ENCODE measurements at places on chromosomes 13 and 19.
A peak's percentile ranks its signal among the peaks of the same experiment; 100 is the strongest.

DNA sequence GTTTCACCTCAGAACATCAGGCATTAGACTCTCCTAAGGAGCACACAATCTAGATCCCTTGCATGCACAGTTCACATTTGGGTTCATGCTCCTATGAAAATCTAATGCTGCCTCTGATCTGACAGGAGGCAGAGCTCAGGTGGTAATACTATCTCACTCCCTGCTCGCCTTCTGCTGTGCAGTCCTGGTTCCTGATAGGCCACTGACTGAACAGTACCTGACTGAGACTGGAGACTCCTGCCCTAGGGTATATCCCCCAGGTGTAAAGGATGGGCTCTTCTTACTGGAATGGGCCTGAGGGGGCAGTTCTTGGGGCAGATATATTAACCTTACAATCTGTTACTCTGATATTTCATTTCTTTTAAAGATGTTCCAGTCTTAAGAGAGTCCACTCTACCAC is 6.3 kb downstream of the OBI1 start:
- DNase-seq: no peak

DNA sequence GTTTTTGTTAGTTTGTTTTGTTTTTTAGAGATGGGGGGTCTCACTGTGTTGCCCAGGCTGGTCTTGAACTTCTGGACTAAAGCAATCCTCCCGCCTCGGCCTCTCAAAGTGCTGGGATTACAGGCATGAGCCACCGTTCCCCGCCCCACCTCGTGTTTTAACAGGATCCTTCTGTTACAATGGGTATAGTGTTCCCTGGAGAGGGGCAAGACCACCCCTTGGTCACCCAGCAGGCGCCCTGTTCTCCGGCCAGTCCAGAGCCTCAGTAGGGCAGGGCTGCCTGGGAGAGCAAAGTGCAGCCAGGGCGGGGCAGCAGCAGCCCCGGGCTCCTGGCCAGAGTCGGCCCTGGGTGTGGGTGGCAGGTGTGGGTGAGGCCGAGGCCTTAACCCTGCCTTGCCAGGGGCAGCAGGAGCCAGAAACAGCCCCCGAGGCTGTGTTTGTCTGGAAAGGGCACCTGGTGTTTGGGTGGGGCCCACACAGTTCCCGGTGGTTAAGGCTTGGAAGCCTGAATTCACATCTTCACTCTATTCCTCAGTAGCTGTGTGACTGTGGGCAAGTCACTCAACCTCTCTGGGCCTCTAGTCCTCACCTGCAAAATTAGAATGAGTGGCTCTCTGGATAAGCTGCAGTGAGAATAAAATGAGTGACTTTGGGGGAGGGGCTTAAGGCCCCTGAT is 7.2 kb downstream of the VASP start:
- DNase-seq: no peak

DNA sequence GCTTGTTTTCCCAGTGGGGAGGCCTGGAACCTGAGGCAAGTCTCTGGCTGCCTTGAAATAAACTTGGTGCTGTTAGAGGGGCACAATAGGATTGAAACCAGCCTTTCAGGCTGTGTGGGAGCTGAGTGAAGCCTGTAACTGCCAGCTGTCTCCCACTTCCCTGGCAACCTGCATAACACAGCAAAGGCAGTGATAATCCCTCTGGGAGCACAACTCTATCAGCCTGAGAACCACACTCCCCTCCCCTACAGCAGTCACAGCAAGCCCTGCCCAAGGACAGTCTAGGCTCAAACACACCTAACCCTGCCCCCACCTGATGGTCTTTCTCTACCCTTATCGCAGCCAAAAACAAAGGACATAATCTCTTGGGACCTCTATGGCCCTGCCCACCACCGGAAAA is 683.8 kb upstream of the ATXN8OS start:
- no peak for DNase-seq

GRCh38 chr13:111033172-111034130 is 81.7 kb upstream of the ARHGEF7 start:
- DNase-seq: no peak

DNA sequence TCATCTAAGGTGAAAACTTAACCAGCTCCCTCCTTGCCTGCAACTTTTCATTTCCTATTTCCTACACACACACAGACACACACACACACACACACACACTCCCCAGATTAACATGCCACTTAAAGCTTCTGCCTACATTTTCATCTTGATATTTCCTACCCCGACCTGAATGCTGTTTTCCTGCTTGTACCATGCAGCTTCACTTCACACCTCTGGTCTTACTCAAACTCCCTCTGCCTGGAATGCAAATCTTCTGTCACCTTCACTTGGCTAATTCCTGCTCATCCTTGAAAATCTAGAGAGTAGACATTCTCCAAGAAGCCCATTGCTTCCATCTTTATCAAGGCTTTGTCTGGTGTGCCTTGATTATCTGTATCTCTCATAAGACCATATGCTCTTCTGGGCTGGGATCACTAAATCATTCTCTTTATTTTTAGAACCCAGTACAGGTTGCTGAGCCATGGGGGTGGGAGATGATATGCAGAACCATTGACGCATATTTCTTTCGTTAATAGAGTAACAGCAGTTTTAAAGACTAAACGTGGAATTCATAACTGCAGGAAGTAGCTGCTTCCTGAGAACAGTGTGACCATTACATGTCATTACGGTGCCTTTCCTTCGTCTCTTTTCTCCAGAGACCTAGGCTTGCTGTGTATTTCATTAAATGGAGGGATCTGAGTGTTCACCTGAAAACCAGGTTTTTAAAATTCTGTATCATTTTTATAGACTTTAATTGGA is 37.7 kb downstream of the CNMD start:
- no peak for DNase-seq

DNA sequence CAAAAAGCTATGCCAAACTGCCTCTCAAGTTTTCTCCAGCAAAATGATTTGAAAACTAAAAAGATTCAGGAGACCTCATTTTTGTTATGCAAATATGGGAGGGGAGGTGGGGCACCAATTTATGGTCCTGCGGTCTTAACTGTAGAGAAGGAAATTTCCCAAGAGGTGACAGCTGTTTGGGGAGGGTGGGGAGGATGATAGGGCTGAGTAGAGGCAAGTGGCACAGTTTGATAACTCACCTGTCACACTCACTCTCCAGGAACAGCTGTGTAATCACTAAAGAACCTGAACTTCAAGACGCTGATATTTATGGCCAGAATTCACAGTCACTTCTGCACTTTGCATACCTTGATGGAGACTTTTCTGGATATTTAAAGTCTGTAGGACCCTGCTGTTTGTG is 232.9 kb upstream of the STARD13 start:
- no peak for DNase-seq

DNA sequence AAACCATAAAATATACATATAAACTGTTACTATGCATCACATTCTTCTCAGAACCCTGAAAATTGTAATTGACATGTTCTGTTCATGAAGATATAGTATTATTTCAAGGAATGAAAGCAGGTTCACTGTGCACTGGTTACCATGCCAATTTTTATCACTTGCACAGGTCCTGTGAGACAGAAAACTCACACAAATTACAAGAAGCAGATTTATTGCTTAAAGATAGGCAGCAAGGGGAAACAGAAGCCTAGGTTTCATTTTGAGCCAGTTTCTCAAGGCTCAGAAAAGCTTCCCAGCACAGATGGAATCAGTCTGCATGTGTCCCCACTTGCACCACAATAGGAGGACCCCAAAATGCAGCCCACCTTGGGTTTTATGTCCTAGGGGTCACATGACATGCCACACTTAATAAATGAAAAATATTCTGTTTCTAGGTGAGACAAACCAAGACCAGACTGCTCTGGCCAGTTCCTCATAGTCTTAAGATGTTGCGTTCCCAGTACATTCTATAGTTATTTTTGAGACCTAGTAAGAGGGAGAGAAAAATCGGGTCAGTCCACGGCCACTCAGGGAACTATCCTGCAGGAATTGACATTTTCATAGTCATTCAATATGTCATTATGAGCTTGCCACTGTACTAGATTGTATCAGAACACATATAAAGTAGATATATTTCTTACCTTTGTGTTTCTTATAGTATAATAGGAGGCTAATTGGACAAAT is 459.1 kb upstream of the ATXN8OS start:
- DNase-seq: no peak

DNA sequence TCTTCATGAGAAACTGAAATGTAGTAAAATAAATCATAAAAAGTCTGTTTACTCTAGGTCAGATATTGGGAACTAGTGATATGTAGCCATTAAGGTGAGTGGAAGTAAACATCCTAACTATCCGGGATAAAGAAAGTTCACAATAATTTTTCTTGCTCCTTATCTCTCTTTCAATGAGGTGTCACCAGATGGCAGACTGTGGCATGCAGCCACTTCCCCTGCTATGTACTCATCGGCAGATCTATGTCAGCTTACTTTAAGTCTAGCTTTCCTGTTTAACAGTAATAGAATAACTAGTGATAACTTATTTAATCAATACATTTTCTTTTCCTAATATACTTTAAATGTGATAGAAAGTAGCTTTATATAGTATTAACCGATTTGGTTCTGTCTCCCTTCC is 181.9 kb downstream of the NDFIP2 start:
- no peak for DNase-seq

DNA sequence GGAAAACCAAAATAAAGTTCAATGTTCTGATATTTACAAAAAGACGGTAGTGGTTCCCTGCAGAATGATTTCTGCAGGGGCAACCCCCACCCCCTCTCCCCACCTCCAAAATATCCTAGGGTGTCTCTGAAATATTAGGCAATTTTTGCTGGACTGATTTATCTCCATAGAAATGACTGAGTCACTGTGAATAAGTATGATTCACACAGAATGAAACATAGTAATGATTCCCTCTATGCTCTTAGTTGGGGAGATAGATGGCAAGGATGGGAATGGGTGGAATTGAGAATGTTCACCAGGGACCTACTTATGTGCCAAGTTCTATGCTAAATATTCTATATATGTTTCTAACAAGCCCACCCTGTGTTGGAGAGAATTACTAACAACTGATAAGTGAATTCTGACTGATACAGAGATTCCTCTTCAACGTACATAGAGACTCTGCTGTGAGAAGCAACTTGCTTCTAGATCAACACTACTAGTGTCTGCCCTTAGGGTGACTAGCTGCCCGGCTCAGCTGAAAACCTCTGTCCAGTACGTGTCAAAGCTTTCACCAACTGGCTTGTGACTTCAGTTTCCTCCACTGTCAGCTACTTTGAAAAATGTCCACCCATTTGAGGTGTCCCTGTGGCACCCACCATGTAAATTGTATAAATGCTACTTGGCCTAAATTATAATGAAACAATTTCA is 38.4 kb upstream of the RAP2A start:
- DNase-seq: no peak

- peak; percentile 67 for DNase-seq
Measured at GRCh38 chr19:39671739-39672363, 16.1 kb downstream of the LGALS16 start.

GRCh38 chr19:18349524-18350128 is 9.2 kb downstream of the PGPEP1 start:
- DNase-seq: no peak

- DNase-seq: peak; percentile 94
Measured at GRCh38 chr13:26557393-26558073, at the start of gene WASF3. Gene WASF3, plus strand, starts transcription at chr13:26557683. Its CDS starts 84,588 bp downstream, at chr13:26642271.

DNA sequence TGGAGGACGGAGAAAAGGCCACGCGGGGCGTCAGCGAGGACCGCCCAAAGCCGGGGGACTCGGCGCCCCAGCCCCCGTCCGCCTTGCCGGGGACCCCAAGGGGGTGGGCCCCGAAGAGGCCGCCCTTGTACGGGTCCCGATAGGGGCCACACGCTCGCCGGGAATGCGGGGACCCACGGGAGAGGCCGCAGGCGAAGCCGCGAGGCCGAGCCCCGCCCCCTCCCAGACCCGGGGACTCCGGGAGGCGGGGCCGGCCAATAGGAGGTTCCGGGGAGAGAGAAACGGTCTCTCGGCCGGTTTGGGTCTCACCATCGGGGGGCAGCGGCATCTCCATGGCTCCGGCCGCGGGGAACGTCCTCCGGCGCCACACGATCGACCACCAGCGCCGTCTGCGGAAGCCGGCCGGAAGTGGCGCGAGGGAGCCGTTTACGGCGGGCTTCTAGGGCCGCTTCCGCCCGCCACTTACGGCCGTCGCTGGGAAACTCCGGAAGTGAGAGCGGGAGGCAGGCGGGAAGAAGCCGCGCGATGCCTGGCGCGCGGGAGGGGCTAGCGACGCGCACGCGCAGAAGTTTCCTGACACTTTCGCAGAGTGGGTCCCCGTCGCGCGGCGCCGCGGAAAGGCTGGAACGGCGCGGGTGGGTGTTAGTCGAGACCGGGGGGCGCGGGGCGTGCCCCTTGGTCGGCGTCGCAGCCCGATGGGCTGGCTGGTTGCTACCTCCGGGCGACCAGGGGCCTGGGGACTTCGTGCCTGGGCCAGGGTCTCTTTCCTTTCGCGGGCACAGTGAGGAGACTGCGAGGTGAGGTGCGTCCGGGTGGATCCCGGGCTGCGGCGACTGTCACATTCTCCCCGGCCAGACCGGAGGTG is at the start of gene CHERP:
TSS of gene CHERP (minus strand) at position 393 of the 865 bp plus-strand sequence. CDS start at position 334, 59 bp downstream.
- DNase-seq: peak; percentile 69

DNA sequence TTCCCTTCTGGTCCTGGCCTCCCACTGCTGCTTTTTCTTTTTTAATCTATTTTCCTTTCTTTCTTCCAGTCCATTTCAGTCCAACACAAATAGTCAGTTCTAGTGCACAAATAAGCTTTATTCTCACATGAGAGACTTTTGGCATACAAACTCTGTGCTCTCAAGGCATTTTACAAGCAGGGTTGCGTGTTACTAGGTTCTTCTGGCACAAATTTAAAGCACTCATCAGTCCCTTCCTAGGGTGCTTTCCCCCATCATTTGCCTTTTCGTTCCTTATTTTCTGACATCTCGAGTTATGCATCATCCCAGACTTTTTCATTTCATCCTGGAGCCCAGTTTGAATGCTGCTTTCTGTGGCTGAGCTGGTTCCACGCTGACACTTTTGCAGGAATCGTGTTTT is 29.8 kb upstream of the IL17D start:
- DNase-seq: no peak

- DNase-seq: no peak
Measured at GRCh38 chr13:76942363-76942762, 5.9 kb upstream of the ACOD1 start.

GRCh38 chr13:100518394-100519062 is 70.1 kb downstream of the GGACT start:
- DNase-seq: no peak
